Spinal cord (tissue), 10 donors: ENCODE measurements at places on chromosomes 1 and 21. TPM values are rescaled to one million over a fixed set of nuclear protein-coding genes. Genes with fewer than 3 reads are reported as not detected.
A peak's percentile ranks its signal among the peaks of the same experiment; 100 is the strongest.

Gene FCRL1
- total RNA-seq: 0.06 TPM

Gene SPRR1A
- not detected for total RNA-seq

GRCh38 chr1:200670242-200671118 is 773 bp upstream of the DDX59 start:
- no peaks in the 10 kb centered on the region for H3K36me3 ChIP-seq
- no peak for DNase-seq
- peaks cover 7% of the 10 kb centered on the region for H3K4me1 ChIP-seq
- no peaks in the 10 kb centered on the region for H3K27me3 ChIP-seq
- peak overlapping the region; percentile 68 for H3K4me3 ChIP-seq

- no peak for DNase-seq
- no peak overlapping the region for H3K4me3 ChIP-seq
- no peaks in the 10 kb centered on the region for H3K27me3 ChIP-seq
- no peaks in the 10 kb centered on the region for H3K36me3 ChIP-seq
- no peaks in the 10 kb centered on the region for H3K4me1 ChIP-seq
These were observed 102.4 kb downstream of the PTGER3 start for GRCh38 chr1:70945251-70945650.

DNA sequence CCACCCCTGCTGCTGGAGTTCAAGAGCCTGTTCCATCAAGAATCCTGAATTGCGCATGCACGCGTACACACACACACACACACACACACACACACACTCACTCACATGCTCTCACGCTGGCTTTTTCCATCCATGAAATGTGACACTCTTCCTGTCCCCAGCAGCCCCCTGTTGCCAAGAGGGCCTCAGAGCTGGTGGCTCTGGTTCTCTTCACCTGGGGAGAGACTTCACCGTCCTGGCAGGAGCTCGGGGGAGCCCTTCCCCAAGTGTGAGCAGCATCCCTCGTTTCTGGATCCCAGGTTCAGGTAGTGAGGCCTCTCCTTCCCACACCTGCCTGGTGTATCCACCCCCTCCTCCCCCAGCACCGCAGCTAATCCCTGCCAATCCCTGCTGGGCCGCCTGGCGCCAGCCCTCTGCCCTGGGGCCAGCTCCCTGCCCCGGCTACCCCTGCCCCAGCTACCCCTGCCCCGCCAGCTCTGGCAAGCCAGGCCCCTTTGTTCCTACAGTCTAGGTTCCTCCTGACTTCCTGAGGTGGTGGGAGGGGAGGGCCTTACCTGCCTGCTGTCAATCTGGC is 9.9 kb downstream of the PLOD1 start:
- H3K4me3 ChIP-seq: no peak overlapping the region
- no peaks in the 10 kb centered on the region for H3K27me3 ChIP-seq
- peak; percentile 26 for DNase-seq
- no peak overlapping the region for H3K27ac ChIP-seq
- peaks cover 13% of the 10 kb centered on the region for H3K4me1 ChIP-seq

DNA sequence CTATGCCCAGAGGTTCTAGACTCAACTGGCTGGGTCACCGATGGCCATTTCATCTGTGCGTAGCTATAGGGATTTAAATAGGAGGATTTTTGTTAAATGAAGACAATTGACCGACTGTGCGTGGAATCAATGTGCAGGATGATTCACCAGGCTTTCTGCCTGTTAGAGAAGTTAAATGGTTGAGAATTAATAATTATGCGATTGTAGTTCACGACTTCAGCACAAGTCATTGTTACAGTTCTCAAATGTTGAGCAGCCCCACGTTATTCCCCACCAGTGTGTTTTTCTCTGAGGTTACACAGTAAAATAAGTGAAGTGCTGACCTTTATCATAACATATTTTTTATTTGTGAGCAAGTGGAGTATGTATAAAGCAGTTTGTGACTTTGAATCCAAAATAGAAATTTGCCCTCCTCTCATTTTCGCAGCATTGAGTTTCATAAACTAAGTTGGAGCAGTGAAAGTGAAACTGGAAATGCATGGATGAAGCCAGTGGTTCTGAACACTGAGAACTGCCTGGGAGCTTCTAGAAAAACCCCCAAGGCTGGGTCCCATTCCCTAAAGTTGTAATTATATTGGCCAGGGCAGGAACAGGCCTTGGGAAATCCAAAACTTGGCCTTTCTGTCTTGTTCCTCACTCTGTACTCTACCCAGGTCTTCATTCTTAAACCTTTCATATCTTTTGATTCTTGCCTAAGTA is 102.6 kb downstream of the GALNT2 start:
- H3K27me3 ChIP-seq: no peaks in the 10 kb centered on the region
- H3K36me3 ChIP-seq: no peaks in the 10 kb centered on the region
- H3K4me3 ChIP-seq: peak overlapping the region; percentile 3
- H3K27ac ChIP-seq: peak overlapping the region; percentile 78
- peaks cover 9% of the 10 kb centered on the region for H3K4me1 ChIP-seq
- no peak for DNase-seq

- no peak overlapping the region for H3K27ac ChIP-seq
- H3K4me1 ChIP-seq: peaks cover 4% of the 10 kb centered on the region
- H3K36me3 ChIP-seq: no peaks in the 10 kb centered on the region
- no peaks in the 10 kb centered on the region for H3K27me3 ChIP-seq
- no peak for DNase-seq
These were observed 3.0 kb upstream of the RGS2 start for GRCh38 chr1:192805832-192806323.

Gene SH3BGR
- 3.4 TPM for total RNA-seq

GRCh38 chr1:87186346-87186745 is 142.3 kb upstream of the LMO4 start:
- H3K27me3 ChIP-seq: peaks cover 2% of the 10 kb centered on the region
- H3K36me3 ChIP-seq: no peaks in the 10 kb centered on the region
- no peak for DNase-seq
- H3K4me3 ChIP-seq: no peak overlapping the region
- H3K27ac ChIP-seq: no peak overlapping the region

Gene RHCE
- 4.2 TPM for total RNA-seq

Gene GFI1
- total RNA-seq: 1.2 TPM

DNA sequence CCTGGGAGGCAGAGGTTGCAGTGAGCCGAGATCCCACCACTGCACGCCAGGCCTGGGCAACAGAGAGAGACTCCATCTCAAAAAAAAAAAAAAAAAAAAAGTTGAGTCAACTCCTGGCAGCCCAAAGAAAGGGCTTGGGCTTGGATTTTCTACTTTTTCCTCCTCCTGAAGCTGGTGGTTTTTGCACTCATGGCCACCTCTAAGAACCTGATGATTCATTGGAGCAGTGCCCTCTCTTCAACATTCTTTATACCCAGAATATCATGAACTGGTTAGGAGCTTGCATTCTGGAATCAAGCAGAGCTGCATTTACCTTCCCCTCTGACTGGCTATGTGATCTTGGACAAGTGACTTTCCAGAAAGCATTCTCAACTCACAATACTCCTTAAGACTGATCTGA is 3.5 kb upstream of the ACTA1 start:
- peaks cover 41% of the 10 kb centered on the region for H3K27me3 ChIP-seq
- peaks cover 7% of the 10 kb centered on the region for H3K36me3 ChIP-seq
- peaks cover 25% of the 10 kb centered on the region for H3K4me1 ChIP-seq
- DNase-seq: no peak

DNA sequence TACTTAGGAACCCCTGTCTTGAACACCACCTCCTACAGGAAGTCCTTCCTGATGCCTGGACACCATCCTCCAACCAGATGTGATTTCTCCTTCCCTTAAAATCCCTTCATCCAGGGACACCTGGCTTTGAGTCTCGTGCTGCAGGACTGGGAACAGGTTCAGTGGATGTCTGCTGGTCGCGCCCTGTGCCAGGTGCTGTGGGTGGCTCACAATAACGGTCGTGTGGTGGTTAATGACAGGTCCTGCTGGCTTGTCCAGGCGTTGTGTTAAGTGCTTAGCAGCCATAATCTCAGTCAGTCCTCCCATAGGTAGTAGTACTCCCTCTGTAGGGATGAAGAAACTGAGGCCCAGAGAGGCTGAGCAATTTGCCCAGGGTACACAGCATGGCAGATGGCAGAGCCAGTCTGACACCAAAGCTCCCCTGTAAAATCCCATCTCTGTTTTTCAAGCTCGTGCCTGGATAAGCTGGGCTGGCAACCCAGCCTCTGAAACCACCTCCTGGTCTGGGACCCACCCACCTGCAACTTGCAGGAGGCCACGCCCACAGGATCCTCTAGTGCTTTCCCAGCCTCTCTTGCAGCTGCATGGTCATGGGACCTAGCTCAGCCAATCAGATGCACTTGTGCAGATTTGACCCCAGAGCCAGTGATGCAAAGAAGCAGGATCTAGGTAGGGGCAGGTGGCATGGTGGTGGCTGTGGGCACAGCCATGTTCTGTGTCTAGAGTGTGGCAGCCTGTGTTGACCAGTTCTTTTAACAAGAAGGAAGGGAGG is 106.0 kb upstream of the IFFO2 start:
- DNase-seq: no peak
- H3K36me3 ChIP-seq: no peaks in the 10 kb centered on the region
- H3K4me3 ChIP-seq: no peak overlapping the region
- peaks cover 8% of the 10 kb centered on the region for H3K27me3 ChIP-seq
- H3K27ac ChIP-seq: no peak overlapping the region
- H3K4me1 ChIP-seq: peaks cover 17% of the 10 kb centered on the region

GRCh38 chr1:245599371-245600174 is 444.8 kb downstream of the KIF26B start:
- DNase-seq: no peak
- H3K4me1 ChIP-seq: peaks cover 14% of the 10 kb centered on the region
- H3K27me3 ChIP-seq: no peaks in the 10 kb centered on the region
- no peaks in the 10 kb centered on the region for H3K36me3 ChIP-seq
- H3K4me3 ChIP-seq: no peak overlapping the region

- H3K4me1 ChIP-seq: peaks cover 6% of the 10 kb centered on the region
- H3K27ac ChIP-seq: no peak overlapping the region
- peaks cover 4% of the 10 kb centered on the region for H3K27me3 ChIP-seq
- peak overlapping the region; percentile 83 for H3K4me3 ChIP-seq
These were observed 686 bp upstream of the ZNF281 start for GRCh38 chr1:200410566-200410878.

Gene MYCL
- 6.4 TPM for total RNA-seq

Gene CHODL
- 18.8 TPM for total RNA-seq

DNA sequence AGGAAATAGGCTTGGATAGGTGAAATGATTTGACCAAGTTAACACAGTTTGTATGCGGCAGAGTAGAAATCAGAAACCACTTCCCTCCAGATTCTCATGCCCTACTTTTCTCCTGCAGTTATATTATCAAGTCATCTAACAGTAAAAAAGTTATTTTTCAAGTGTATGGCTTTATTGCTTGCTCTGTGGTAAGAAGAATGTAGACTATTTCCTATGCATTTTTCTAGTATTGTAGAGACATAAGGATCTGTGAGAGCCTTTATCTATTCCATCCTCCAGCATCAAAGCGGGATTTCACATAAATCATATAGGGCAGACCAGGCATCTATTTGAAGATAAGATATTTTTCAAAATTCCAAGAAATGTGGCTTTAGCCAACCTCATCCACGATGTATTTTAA is 208.5 kb downstream of the TTLL7 start:
- H3K36me3 ChIP-seq: no peaks in the 10 kb centered on the region
- H3K27me3 ChIP-seq: no peaks in the 10 kb centered on the region
- H3K4me3 ChIP-seq: no peak overlapping the region
- H3K27ac ChIP-seq: no peak overlapping the region
- H3K4me1 ChIP-seq: no peaks in the 10 kb centered on the region

- no peaks in the 10 kb centered on the region for H3K4me1 ChIP-seq
- no peak overlapping the region for H3K27ac ChIP-seq
- DNase-seq: no peak
- no peaks in the 10 kb centered on the region for H3K27me3 ChIP-seq
These were observed 11.4 kb upstream of the TMEM125 start for GRCh38 chr1:43258370-43258769.

GRCh38 chr1:202656951-202657646 is 53.2 kb downstream of the SYT2 start:
- H3K4me3 ChIP-seq: no peak overlapping the region
- H3K4me1 ChIP-seq: peaks cover 14% of the 10 kb centered on the region
- no peak for DNase-seq
- H3K27ac ChIP-seq: no peak overlapping the region

DNA sequence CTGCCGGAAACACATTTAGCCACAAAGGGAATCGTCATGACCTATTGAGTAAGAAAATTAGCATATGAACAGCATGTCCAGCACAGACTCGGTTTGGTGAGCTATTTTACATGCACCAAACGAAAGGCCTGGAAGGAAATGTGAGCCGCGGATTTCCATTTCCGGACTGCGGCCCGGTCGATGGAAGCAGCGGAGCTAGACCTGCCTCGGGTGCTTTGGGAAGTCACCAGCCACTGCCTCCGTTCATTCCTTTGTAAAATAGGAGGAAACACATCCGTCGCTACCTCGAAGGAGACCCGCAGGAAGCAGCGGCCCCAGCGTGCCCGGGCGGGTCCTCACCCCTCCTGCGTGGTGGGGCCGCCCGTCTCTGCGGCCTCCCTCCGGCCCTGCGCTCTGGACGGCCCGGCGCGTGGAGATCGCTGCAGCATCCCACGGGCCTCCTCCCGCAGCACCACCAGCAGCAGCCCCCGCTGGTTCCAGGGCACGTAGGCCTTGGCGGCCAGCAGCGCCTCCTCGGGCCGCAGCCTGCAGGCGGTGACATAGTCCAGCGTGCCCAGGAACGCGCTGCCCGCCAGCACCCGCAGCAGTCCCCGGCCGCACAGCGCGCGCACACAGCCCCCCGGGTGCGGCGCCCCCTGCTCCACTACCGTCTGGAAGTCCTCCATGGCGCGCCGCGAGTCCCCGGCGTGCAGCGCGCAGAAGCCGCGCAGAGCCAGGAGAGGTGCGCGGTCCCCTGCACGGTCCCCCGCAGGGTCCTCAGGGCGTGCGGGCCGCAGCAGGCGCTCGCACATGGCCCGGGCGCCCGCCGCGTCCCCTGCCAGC is 12.1 kb downstream of the TTC34 start:
- H3K36me3 ChIP-seq: peaks cover 3% of the 10 kb centered on the region
- no peak overlapping the region for H3K27ac ChIP-seq
- H3K27me3 ChIP-seq: peaks cover 20% of the 10 kb centered on the region
- no peak overlapping the region for H3K4me3 ChIP-seq
- H3K4me1 ChIP-seq: peaks cover 15% of the 10 kb centered on the region

Gene C21orf58
- total RNA-seq: 2.9 TPM
